ENCODE measurements at places on chromosomes 1 and 21.

GRCh38 chr1:206608108-206608698 is 4.1 kb downstream of the EIF2D start:
- no peak overlapping the region for H3K27ac ChIP-seq
- H3K4me3 ChIP-seq: no peak overlapping the region
- no peak for DNase-seq
- no peaks in the 10 kb centered on the region for H3K27me3 ChIP-seq

DNA sequence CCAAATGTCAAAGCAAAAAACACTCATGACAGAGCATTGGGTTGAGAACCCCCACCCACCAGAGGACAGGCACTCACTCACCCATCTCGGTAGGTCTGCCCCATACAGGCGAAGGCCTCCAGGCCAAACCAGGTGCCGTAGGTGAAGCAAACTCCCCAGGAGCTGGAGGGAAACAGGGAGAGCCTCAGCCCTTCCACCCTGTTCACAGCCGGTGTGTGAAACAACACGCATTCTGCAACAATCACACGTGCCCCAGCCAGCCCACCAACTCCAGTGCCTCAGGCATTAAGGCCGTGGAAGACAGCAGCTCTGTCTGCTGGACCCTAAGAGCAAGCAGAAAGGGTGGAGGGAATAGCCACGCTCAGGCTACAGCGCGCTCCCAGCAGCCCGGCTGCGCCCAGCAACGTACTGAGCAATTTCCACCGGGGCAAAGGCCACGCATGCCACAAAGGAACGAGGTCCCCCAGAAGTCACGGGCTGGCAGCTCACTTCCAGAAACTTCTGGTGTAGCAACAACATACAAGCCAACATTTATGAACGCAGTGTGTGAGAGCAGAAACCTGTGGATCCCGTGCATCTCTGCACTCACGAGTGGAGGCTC is 11.4 kb upstream of the SPATC1L start:
- no peak for DNase-seq
- H3K27me3 ChIP-seq: no peaks in the 10 kb centered on the region
- no peak overlapping the region for H3K27ac ChIP-seq
- H3K36me3 ChIP-seq: peaks cover 62% of the 10 kb centered on the region
- H3K4me1 ChIP-seq: no peaks in the 10 kb centered on the region
- H3K4me3 ChIP-seq: no peak overlapping the region

- no peak for DNase-seq
- no peak overlapping the region for H3K27ac ChIP-seq
- no peaks in the 10 kb centered on the region for H3K4me1 ChIP-seq
- no peaks in the 10 kb centered on the region for H3K36me3 ChIP-seq
- no peak overlapping the region for H3K4me3 ChIP-seq
These were observed 351.0 kb upstream of the VAMP3 start for GRCh38 chr1:7420098-7420445.

DNA sequence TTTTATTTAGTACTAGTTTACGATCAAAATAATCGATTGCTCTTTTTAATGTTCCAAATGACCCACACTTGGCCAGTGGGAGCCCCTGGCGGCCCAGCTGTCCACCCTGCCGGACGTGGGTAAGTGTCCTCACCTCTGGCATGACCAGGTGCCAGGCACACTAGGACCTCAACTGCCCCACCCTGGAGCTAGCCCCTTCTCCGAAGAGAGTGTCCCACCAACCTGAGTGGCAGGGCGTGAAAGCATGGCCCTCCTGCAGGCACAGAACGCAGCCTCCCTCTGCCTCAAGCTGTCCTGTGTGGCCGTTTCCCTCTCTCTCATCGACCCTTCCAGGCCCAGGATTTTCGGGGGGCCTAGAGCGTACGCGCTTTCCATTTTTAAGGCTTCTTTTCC is 32.9 kb upstream of the AGPAT3 start:
- H3K36me3 ChIP-seq: no peaks in the 10 kb centered on the region
- H3K4me1 ChIP-seq: no peaks in the 10 kb centered on the region
- H3K4me3 ChIP-seq: no peak overlapping the region
- no peak for DNase-seq
- no peak overlapping the region for H3K27ac ChIP-seq
- no peaks in the 10 kb centered on the region for H3K27me3 ChIP-seq

DNA sequence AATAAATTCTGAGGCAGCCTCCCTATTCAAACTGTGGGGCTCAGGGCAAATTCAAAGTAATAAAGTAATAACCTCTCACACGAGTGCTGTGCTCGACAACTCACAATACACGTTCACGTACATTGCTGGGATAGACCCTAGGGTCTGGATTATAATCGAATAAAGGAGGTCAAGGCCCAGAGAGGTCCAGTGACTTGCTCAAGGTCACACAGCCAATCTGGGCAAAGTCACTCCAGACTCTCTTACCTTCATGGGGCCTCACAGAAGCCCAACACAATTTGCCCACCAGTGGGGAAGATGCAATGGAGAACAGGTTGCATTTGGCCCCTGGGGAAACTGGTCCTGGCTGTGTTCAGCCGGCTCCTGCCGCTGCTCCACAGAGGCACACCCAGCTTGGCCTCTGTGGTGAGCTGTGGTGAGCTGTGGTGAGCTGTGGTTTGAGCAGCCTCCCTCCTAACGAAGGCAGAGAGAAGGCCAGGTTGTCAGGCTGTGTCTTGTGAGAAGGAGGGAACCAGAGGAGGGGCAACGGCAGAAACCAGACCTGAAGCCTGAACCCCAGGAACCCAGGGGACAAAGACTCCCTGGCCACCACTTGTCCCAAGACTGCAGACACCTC is 35.1 kb downstream of the NUAK2 start:
- H3K4me1 ChIP-seq: peaks cover 2% of the 10 kb centered on the region
- no peak overlapping the region for H3K27ac ChIP-seq
- H3K4me3 ChIP-seq: no peak overlapping the region
- H3K27me3 ChIP-seq: no peaks in the 10 kb centered on the region

DNA sequence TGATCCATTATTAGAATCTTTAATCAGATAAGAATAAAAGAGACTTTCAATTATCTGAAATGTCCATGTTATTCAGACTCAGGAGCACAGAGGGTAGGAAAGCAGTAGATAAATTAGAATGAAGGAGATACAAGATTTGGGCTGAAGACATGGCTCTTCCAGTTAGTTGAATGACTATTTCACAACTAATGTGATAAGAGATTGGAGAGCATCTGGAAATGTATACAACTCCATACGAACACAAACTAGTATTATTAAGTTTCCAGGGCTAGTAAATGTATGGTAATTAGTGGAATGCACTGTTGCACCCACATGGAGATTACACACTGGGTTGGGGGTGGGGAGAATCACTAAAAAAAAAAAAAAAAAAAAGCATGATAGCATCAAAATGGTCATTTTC is 618.0 kb downstream of the KIF26B start:
- H3K27me3 ChIP-seq: no peaks in the 10 kb centered on the region
- DNase-seq: no peak
- H3K36me3 ChIP-seq: no peaks in the 10 kb centered on the region

GRCh38 chr1:6489799-6490180 is 1.7 kb downstream of the PLEKHG5 start:
- H3K27me3 ChIP-seq: no peaks in the 10 kb centered on the region
- peak overlapping the region; percentile 84 for H3K4me3 ChIP-seq
- peaks cover 32% of the 10 kb centered on the region for H3K4me1 ChIP-seq
- H3K27ac ChIP-seq: no peak overlapping the region
- H3K36me3 ChIP-seq: no peaks in the 10 kb centered on the region

GRCh38 chr21:33162436-33162951 is 67.2 kb upstream of the IFNAR2 start:
- no peaks in the 10 kb centered on the region for H3K4me1 ChIP-seq
- no peak overlapping the region for H3K4me3 ChIP-seq

GRCh38 chr1:112544011-112544688 is 35.4 kb downstream of the WNT2B start:
- DNase-seq: no peak
- H3K27ac ChIP-seq: peak overlapping the region; percentile 96
- peaks cover 39% of the 10 kb centered on the region for H3K4me1 ChIP-seq
- H3K4me3 ChIP-seq: peak overlapping the region; percentile 5

GRCh38 chr1:229452956-229453801 is 19.3 kb upstream of the ACTA1 start:
- DNase-seq: no peak
- no peaks in the 10 kb centered on the region for H3K27me3 ChIP-seq
- H3K27ac ChIP-seq: no peak overlapping the region
- no peaks in the 10 kb centered on the region for H3K4me1 ChIP-seq

GRCh38 chr1:118618618-118619340 is 369.4 kb downstream of the TBX15 start:
- no peak for DNase-seq
- no peaks in the 10 kb centered on the region for H3K36me3 ChIP-seq
- H3K4me1 ChIP-seq: no peaks in the 10 kb centered on the region
- no peak overlapping the region for H3K27ac ChIP-seq
- no peaks in the 10 kb centered on the region for H3K27me3 ChIP-seq

- no peaks in the 10 kb centered on the region for H3K4me1 ChIP-seq
- H3K27ac ChIP-seq: no peak overlapping the region
- H3K27me3 ChIP-seq: no peaks in the 10 kb centered on the region
- no peak overlapping the region for H3K4me3 ChIP-seq
- peaks cover 11% of the 10 kb centered on the region for H3K36me3 ChIP-seq
These were observed 30.5 kb downstream of the OTUD7B start for GRCh38 chr1:149979972-149980540.

DNA sequence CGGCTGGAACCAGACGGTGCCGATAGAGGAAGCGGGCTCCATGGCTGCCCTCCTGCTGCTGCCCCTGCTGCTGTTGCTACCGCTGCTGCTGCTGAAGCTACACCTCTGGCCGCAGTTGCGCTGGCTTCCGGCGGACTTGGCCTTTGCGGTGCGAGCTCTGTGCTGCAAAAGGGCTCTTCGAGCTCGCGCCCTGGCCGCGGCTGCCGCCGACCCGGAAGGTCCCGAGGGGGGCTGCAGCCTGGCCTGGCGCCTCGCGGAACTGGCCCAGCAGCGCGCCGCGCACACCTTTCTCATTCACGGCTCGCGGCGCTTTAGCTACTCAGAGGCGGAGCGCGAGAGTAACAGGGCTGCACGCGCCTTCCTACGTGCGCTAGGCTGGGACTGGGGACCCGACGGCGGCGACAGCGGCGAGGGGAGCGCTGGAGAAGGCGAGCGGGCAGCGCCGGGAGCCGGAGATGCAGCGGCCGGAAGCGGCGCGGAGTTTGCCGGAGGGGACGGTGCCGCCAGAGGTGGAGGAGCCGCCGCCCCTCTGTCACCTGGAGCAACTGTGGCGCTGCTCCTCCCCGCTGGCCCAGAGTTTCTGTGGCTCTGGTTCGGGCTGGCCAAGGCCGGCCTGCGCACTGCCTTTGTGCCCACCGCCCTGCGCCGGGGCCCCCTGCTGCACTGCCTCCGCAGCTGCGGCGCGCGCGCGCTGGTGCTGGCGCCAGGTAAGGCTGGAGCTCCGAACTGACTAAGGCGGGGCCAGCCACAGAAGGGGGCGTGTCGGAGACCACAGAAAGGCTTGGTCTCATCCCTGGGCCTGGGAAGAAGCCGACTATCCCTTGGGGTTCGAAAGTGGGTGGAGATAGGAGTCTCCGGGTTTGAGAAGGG is 486 bp downstream of the SLC27A3 start:
- peaks cover 35% of the 10 kb centered on the region for H3K4me1 ChIP-seq
- no peaks in the 10 kb centered on the region for H3K27me3 ChIP-seq
- peak overlapping the region; percentile 91 for H3K27ac ChIP-seq
- DNase-seq: no peak
- peaks cover 20% of the 10 kb centered on the region for H3K36me3 ChIP-seq
- H3K4me3 ChIP-seq: peak overlapping the region; percentile 86

- peak overlapping the region; percentile 95 for H3K4me3 ChIP-seq
- H3K27ac ChIP-seq: peak overlapping the region; percentile 95
- no peaks in the 10 kb centered on the region for H3K27me3 ChIP-seq
These were observed 53.4 kb upstream of the ASPM start for GRCh38 chr1:197199923-197200271.

DNA sequence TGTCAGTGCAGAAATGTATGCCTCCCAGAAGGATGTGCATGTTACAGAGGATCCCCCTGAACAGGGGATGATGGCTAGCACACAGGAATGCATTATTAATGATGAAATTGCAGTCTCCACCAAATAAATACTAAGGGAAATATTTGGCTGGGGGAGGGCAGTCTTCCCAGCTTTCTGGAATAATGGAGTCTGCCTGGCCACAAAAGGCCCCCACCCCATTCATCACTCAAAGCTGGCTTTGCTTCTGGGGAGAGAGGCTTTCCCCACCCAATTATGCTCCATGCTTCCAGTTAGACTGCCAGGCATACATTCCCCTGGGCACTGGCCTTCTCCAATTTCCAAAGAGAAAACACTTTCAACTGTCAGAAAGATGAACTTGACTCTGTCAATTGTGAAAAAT is 302.7 kb downstream of the SIPA1L2 start:
- H3K27me3 ChIP-seq: no peaks in the 10 kb centered on the region
- H3K4me1 ChIP-seq: no peaks in the 10 kb centered on the region
- H3K36me3 ChIP-seq: no peaks in the 10 kb centered on the region
- no peak overlapping the region for H3K4me3 ChIP-seq

DNA sequence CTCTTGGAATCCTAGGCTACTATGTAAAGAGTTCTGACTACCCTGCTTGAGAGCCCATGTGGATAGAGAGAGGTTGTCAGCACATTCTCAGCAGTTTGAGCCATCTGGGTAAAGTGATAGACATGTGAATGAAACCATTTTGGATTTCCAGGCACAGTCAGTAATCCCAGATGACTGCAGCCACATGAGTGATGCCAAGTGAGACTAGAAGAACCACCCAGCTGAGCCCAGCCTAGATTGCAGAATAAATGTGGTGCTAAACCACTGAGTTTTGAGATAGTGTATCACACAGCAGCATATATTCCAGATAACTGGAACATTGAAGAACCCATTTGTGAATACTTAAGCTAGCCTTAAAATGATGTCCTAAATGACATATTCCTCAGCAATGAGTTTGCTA is 166.2 kb downstream of the ATP6V1G3 start:
- no peaks in the 10 kb centered on the region for H3K4me1 ChIP-seq
- no peak overlapping the region for H3K27ac ChIP-seq
- H3K27me3 ChIP-seq: no peaks in the 10 kb centered on the region
- H3K4me3 ChIP-seq: no peak overlapping the region
- DNase-seq: no peak
- H3K36me3 ChIP-seq: no peaks in the 10 kb centered on the region

DNA sequence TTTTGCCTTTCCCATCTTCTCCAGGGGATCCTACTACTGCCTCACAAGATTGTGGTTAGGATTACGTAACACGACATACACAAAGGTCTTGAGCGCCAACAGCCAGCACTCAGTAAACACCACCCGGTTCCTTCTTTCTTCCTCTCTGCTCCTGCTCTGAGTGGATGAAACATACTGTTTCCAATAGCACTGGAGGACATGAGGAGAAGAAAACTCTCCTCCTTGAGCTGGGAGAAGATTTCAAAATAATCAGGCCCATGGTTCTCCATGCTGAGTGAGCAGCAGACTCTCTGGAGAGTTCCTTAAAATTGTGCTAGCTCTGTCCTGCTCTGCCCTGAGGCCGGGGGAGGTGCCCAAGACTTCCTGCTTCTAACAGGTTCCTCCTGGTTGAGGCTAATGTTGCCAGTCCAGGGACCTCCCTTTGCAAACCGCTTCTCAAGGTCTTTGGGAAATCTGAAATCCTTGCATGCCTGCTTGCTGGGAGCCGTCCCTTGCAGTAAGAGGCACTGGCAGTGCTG is 29.4 kb upstream of the MX1 start:
- no peak overlapping the region for H3K27ac ChIP-seq
- no peaks in the 10 kb centered on the region for H3K4me1 ChIP-seq
- H3K27me3 ChIP-seq: no peaks in the 10 kb centered on the region
- no peak overlapping the region for H3K4me3 ChIP-seq
- peaks cover 6% of the 10 kb centered on the region for H3K36me3 ChIP-seq
- no peak for DNase-seq

Measured in thoracic aorta (tissue), 2 donors.